ENCODE measurements at places on chromosomes 5 and 9.

- no peak for DNase-seq
Measured at GRCh38 chr9:8762479-8763085, 963.0 kb upstream of the DMAC1 start.

DNA sequence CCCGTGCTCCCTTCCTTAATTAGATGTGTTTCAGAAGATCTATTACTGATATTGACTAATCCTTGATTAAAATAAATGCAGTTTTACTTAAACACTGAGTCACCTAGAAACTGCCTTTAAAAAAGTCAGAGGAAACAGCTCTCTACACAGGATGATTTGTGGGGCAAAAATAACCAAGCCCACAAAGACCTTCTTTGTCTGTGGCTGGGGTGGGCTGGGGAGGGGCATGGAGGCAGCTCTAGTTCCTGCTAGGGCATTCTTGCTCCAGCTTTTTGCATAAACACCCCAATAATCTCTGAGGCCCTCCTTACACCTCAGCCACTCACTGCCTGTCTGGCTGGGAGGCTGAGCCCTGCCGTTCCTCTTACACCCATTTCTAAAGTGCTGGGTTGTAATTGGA lies 227.6 kb upstream of the DAP start:
- no peak for DNase-seq

DNA sequence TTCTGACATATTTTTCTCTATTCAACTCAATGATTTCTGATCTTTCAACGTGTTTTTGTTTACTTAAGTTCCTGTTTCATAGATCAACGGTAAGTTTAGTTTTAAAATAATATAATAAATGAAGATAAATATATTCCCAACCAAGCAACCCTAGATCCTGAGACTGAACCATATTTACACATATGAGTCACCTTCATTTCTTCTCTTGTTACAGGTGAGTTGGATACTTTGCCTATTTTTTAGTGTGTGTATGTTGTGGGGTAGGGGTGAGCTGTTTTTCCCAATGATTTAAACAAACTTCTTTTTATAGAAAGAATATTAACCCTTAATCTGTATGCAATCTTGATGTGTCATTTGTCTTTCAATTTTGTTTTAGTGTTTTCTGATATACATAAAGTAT lies 186.9 kb downstream of the MCTP1 start:
- DNase-seq = no peak

GRCh38 chr9:71642056-71642455 lies 126.3 kb downstream of the CEMIP2 start:
- DNase-seq = no peak

DNA sequence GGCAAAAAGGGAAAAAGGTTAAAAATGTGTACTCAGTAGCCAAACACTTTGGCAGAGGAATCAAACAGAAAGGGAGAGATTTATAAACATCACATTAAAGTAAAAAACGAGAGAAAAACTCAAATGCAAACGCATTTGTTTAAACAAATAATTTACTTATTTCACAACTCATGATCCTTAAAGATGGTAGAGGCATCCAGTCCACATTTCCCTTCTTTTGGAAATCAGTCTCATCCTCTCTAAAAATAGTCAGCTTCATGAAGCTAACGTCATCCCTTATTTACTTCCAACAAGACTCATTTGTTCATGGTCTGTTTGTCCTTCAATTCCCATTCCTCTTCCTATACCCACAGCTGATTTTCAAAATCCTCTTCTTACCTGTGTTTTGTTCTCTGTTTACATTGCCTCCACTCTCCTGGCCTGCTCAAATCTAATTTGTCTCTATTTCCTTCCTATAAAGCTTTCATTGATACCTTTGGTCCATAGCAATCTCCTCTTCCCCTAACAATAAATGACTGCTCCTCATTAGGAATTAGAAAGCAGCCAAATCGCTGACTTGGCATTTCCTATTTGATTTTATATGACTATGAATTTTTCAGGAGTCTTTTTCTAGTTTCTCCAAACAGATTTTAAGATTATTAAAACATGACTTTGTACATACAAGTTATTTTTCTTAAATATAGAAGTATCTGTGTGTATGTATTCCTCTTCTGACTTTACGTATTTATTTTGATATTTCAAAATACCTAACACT lies 805.3 kb downstream of the TLE1 start:
- DNase-seq = no peak

DNA sequence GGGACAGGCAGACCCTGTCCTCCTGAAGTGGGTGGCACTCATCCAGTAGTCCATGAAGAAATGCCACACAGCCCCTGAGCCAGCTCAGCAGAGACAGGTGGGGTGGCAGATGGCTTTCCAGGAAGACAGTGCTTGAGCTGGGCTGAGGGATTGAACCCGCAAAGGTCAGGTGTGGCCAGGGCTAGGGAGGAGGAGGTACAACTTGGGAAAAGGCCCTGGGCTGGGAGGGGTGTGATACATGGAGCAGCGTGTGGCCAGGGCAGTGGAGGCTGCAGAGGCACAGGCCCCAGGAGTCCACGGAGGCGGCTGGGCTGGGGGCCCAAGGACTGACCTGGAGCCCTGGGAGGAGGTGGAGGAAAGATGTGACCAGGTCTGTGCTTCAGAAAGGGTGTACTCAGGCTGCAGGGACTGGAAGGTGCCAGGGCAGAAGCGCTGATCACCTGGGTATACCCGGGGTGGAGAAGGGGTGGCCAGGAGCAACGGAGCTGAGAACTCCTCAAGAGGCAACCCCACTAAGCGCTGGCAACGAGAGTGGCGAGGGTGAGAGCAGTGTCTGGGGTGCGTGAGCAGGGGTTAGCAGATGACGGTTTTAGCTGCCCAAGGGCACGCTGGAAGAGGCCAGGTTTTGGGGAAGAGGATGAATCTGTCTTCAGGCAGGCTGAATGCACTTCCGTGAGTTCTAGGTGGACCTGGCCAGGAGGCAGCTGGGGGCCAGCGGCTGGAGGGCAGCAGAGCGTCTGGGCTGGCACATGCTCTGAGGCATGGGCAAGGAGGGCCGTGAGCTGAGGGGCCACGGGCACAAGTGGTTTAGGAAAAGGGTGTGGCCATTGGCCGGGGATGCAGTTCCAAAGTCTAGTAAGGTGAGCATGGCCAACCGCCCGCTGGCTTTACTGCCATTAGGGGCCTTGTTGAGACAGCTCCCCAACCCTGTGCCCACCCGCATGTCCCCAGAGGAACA lies 3.9 kb upstream of the RABL6 start:
- no peak for DNase-seq

GRCh38 chr5:80715887-80716286 lies 61.1 kb upstream of the DHFR start:
- no peak for DNase-seq

DNA sequence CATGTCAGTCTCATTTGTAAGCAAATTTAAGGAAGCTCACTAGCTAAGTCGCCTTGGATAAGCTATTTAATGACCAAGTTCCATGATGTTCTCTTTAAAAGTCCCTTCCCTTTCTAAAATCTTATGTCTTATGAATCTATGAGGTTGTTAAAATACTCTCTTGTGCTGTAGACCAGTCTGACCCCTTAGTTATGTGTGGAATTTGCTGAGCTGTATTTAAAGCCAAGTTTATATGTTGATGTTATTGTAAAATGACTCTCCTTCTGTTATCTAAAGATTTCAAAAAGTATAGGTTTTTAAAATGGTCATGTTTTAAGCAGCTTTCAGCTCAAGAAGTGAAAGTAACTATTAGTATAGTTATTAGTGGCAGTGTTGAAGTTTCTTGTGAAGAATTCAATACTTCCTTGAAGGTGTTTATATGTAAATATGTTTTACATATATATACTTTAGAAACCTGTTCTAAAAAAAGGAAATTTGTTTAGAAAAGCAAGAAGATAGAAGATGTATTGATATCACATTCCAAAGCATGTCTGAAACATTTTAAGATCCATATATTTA lies 92.2 kb downstream of the CDC42SE2 start:
- no peak for DNase-seq

GRCh38 chr5:80704221-80704620 lies 49.4 kb upstream of the DHFR start:
- no peak for DNase-seq

DNA sequence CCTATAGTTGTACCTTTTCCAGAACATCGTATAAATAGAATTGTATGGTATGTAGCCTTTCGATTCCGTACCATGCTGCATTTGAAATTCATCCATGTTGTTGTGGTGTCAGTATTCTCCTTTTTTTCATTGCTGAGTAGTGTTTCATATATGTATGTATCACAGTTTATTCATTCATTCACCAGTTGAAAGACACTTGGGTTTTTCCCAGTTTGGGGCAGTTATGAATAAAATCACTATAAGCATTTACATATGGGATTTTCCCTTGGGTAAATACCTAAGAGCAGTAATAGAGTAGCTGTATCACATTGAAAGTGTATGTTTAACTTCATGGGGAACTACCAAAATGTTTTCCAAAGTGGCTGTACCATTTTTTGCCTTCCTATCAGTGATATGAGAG lies 16.1 kb upstream of the FKTN start:
- no peak for DNase-seq

DNA sequence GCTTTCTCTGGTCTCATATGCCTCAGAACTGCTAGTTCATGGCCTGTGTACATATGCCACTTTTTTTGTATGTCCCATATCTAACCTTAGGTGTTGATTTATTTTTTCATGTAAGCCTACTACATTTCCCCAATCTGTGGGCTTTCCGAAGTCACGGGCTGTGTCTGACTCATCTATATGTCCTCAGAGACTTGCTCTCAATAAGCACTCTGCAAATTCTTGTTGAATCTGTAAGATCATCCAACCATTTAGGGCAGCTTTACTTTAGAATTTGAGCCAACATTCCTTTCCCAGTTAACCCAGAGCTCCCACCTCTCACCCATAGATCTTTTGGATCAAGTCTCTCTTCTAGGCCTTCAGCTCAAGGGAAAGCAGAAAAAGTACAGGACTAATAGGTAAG lies 263.4 kb downstream of the SEC61B start:
- DNase-seq = no peak

DNA sequence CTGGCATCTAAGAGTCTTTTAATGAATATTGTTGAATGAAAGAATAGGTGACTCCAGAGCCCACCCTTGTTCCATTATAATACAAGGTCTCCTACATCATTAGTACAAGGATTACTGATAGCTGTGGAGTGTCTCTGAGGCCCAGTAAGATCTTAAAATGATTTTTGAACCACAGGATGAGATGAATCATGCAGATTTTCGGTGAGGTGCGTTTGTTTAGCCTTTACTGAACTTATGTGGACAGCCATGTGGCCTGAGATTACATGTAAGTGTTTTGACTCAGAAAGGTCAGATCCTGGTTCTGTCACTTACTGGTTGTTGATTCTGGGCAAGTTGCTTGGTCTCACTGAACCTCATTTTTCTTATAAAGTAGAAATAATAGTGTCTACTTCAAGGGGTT lies 21.6 kb downstream of the NFX1 start:
- no peak for DNase-seq

DNA sequence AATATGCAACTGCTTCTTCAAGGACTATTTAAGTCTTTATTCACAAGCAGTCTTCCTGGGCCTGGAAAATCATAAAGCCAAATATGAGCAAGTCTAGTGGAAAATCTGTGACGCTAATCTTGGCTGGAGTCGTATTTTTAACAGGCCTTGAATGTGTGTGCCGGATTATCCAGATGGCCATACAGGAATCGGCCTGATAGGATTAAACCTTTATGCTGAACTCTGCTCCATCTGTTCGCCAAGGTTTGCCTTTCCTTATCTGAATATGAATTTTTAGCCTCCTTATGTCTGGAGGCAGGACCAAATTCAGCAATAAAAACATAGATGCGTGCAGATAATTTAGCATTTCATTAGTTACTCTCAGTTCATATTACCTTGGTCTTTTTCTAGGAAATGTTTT lies 294.5 kb downstream of the EBF1 start:
- DNase-seq = no peak

DNA sequence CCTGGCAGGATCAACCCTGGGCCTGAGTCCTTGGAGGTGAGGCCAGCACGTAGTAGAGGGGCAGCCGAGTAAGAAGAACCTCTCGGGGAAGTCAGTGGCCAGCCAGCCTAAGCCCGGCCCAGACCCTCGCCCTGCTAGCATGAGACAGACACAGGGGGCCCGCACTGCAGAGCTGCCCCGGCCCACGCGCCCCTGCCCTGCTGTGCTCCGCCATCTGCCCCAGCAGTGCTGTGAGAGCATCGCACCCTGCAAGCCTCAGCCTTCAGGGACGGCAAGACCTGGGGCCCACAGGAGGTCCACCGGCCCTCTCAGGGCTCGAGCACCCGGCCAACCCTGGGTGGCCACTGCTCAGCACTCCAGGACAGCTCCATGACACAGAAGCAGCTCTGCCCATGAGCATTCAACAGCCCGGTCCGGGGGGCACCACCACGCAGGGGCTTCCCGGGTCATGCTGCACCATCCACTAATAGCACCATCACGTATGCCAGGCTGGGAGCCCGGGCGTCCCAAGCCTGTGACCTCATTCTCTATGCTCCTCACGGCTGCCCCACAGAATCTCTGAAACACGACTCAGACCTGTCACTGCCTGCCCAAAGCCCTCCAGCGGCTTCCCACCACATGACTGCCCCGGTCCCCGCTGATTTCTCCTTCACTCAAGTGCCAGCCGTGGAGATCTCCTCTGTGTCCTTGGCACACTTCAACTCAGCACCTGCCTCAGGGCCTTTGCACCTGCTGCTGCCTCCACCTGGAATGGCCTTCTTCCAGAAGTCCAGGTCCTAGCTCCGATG lies 38.1 kb downstream of the ADAMTS2 start:
- no peak for DNase-seq

GRCh38 chr9:33467526-33467925 lies 6.2 kb downstream of the NOL6 start:
- DNase-seq = no peak

DNA sequence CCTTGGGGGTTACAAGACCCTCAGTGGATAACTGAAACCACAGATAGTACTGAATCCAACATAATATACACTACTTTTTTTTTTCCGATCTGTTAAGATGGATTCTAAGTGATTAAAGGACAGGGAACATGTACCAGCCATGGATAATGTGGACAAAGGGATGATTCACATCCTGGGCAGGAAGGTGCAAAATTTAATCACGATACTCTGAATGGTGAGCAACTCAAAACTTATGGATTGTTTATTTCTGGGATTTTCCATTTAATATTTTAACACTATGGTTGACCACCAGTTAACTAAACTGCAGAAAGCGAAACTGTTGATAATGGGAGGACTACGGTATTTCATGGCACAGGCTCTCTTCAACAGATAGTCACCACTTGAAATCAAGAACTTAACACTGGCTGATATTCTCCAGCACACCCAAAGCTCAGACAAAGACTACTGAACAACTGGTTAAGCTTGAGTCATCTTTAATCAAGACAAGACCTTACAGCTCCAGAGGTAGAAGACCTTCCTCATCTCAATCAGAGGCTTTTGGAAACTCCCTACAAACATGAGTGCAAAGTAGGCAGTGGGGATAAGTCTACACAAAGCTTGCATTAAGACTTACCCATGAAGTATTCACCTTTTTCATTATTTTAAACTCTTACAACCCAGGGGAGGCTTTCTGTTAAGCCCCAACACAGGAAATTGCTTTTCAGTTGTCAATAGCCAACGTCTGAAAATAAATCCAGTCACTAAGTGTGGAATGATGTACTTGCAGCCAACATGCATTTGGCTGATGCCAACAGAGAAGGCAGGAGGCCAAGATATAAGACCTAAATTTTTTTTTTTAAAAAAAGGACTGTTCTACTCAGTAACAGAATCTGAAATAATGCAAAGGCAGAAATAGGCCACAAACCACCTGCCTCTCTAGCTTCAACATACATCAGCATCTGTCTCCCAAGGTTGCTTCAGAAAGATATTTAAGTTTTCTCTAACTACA lies 78.7 kb downstream of the ELAVL2 start:
- no peak for DNase-seq
